Neuronal stem cell (in vitro differentiated cells): ENCODE measurements at places on chromosomes 3 and 15.

- no peak for DNase-seq
These were observed 59.1 kb upstream of the TOP2B start for GRCh38 chr3:25723802-25724201.

DNA sequence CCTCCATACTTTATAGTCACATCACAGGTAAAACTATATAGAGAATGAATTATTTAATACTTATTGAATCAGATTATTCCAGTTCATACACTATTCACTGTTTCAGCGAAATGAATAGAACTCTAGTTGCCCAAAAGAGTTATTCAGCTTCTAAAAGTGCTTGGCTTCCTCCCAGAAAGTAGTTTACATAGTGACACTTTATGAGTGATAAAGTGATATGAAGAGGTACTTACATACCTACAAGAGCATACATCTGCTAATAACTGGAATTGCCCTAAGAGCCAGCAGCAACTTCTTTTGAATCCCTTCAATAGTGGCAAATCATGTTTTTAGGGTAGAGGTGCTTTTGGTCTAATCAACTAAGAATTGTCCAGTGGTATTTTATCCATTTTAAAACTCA lies 635.1 kb upstream of the AGTR1 start:
- DNase-seq = no peak

- no peak for DNase-seq
These were observed 275.2 kb upstream of the KCNMB2 start for GRCh38 chr3:178260887-178261565.

DNA sequence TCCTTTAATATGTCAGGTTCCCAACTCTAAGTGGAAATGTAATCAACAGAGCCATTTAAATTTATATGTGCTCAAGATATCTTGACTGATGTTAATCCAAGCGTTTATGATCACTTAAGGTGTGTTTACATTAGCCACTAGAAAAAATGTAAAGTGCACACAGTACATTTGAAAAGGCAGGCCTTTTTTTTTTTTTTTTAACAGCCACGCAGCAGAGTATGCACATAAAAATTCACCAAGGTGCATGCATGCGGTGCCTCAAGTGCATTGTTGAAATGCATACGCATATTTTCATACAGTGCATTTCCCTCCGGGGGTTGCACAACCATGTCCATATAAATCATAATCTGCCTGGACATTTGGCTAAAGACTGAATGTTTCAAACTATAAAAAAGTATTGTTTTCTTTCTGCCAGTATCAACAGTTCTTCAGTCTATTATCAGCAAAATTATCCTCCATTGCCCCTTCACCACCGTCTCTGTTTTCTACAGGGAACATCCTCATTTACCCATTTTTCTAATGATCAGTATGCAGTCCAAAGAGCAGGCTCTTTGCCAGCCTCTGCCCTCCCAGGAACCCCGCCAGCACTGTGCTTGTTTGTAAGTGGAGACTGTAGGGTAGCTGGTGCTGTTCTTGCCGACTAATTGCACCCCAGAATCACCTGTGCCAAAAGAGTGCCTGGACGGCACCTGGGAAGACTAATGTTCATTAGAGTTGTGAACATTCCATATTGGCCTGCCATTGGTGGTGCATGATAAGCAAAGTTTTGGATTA lies 611.2 kb upstream of the CFAP20DC start:
- DNase-seq = no peak

- peak; percentile 48 for DNase-seq
These were observed 23.4 kb upstream of the SLC2A2 start for GRCh38 chr3:171049861-171050444.

DNA sequence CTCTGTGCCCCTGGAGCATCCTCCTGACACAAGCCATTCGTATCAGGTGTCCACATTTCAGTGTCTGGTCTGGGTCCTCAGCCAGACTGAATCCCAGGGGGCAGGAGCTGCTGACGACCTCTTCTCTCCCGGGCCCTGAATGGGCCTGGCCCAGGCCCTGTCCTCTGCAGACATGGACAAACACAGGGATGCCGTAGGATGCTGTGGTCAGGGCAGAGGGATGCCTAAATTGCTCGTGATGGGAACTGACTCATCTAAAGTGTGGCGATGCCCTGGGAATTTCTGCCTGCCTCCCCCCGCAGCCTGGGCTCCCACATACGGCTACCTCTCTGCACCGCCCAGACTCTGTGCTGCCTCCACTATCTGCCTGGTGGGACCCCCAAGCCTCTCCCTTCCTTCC lies 58.5 kb upstream of the CTSH start:
- DNase-seq = no peak

GRCh38 chr15:74453925-74454763 lies 6.8 kb downstream of the UBL7 start:
- no peak for DNase-seq

- DNase-seq = no peak
These were observed 56.6 kb downstream of the CEP63 start for GRCh38 chr3:134542287-134542958.

DNA sequence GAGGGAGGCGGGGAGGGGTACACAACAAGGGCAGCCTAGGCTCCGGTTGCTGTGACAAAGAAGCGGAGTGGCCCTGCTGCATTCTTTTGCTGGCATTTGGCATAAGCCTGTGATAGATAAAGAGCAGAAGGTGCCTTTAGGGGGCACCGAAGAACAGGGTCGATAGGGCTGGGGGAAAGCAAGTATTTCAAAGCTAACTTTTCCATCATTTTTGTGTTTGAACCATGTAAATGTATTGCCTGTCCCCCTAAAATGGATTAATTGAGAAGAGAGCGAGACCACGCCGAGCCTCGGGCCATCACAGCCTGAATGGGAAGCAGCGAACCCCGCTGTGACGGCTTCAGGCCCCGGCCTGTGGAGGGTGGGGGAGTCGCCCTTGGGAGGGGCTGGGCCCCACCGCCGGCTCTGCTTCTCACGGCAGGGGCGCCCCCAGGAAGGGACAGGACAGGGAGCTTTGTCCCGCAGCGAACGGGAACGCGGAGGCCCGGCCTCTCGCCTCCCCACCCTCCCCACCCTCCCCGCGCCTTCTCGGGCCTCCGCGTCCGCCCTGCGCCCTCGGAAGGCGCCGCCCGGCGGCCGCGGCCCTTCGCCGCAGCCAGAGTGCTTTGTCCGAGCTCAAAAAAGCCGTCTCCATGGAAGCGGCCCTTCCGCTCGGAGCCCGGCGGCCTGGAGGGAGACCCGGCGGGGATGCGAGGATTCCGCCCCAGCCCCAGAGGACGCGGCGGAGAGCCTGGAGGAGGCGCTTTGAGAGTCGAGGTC lies 32.4 kb upstream of the ALDH1L1 start:
- peak; percentile 81 for DNase-seq

DNA sequence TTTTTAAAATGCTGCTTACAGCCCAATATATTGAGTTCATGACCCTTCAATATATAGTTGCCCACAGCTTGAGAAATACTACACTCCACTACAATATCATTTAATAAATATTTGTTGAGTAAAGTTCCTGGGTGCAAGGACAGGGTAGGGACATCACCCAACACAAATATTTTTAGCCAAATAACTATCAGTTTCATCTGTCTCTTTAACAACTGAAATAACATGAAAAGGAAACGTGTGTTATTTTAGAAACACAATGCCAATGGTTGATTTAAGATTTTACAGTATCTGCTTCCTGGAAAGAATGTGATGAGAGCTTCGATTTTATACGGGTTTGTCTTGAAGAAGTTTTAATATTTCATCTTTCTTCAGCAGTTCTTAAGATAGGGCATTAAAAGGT lies 67.7 kb upstream of the CDV3 start:
- DNase-seq = no peak

DNA sequence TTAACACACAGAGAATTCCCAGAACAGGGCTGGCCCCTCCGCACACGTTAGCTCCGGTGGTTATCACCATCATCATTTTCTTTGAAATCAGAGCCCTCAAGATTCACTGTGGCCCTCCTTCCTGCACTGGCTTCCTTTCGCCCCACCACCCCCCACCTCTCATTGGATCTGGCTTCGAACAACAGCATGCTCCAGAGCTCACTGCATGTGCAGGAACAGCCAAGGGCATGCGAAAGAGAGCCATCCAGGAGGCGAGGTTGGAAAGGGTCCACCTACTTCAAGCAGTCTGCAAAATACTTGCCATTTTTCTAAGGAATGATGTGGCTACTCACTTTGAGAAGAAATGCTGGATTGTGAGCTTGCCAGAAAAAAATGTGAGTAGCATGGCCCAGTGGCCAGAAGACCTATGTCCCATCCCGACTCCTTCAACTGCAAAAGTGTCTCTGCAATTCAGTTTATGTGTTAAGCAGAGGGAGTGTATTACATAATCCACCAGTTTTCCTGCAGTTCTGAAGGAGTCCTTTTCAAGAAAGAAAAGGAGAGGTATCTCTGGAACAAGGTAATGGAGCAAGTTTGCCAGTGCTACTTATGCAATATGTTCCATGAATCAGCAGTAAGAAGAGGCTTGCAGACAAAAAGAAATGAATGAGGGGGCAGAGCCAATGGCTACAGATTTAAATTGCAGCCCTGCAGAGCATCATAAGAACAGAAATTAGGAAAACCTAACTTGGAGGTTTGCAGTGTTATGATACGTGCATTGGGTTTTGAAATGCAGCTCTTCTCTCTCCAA lies 92.8 kb downstream of the OCA2 start:
- no peak for DNase-seq

DNA sequence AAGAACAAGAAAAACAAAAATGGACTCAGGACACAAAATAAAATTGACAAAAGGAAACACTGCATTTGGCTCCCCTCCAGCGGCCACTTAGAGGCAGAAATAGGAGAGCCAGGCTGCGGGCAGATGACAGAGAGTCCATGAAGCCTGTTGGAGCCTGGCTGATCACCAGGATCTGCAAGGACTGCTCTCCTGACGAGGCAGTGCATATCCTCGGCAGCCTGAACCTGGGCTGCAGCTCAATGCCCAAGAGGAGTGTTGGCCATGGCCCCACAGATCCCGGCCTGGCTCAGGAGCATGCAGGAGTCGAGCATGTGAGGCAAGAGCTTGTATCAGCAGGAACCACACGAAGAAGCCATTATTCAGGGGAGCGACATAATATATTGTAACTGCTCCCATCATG lies 199.8 kb downstream of the STT3B start:
- no peak for DNase-seq
